ENCODE measurements at places on chromosomes 2 and 18. TPM values are rescaled to one million over a fixed set of nuclear protein-coding genes. Genes with fewer than 3 reads are reported as not detected.

- DNase-seq = no peak
These were observed 18.1 kb upstream of the MGAT4A start for GRCh38 chr2:98749066-98749450.

- DNase-seq = no peak
These were observed 61.6 kb upstream of the HS6ST1 start for GRCh38 chr2:128380061-128380889.

- no peak for DNase-seq
These were observed 111.2 kb downstream of the PLB1 start for GRCh38 chr2:28606986-28607441.

DNA sequence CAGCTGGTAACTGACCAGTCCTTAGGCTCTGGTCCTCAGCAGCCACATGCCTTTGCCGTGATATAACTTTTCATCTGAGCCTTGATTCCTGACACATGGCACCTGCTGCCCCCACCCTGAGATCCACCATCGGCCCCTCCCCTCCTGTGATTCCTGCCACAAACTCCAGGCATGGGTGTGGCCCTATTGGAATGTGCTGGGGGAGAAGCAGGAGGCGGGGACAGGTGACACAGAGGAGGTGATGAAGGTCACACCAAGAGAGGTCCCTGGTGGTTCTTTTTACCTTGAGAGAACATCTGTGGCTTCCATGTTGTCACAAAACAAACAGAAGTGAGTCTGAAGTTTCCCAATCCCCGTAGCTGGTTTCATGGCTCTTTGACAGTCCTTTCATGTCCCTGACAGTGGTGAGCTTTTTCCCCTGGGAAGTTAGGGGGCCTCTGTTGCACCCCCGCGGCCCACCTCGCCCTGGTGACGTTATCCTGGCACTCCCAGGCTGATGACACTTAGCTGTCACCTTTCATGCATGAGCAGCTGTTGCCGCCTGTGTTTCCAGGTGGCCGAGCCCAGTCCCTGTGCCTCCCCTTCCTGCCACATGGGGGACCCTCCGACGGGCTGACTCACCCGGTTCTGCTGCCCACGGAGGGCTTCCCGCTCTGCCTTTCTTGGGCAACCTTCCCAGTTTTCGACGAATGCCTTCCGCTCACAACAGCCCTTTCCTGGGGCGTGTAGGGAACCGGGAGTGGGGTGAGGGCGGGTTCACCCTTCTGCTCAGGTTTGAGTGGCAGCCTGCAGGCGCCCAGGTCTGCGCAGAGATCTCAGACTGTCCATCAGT is 66.3 kb upstream of the GLI2 start:
- no peak for DNase-seq

DNA sequence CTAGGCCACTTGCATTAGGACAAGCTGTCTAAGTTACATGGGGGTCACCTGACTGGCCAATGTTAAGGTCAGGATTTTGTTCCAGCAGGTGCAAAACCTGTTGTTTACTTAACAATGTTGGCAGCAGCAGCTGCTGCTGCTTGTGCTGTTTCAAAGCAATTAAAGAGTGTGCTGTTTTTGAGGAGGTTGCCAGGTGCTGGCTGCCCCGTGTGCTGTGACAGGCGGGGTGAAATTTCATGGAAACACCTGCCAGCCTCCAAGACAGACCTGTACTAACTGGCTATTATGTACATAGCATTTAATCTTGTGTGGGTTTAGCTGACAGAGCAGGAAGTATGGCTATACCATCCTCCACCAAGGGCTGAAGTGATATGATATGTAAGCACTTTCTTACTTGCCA is 224.9 kb downstream of the ASXL3 start:
- no peak for DNase-seq

- DNase-seq = no peak
These were observed 207.1 kb downstream of the KCNS3 start for GRCh38 chr2:18085593-18085992.

- DNase-seq = no peak
These were observed 206.4 kb upstream of the ID2 start for GRCh38 chr2:8475349-8476031.

- no peak for DNase-seq
These were observed 12.9 kb downstream of the CCDC148 start for GRCh38 chr2:158443606-158444005.

GRCh38 chr2:151049746-151050145 is 211.9 kb downstream of the RBM43 start:
- DNase-seq = no peak

GRCh38 chr18:2536493-2536892 is 34.8 kb downstream of the METTL4 start:
- no peak for DNase-seq

GRCh38 chr2:60505880-60506260 is 47.6 kb downstream of the BCL11A start:
- DNase-seq = no peak

DNA sequence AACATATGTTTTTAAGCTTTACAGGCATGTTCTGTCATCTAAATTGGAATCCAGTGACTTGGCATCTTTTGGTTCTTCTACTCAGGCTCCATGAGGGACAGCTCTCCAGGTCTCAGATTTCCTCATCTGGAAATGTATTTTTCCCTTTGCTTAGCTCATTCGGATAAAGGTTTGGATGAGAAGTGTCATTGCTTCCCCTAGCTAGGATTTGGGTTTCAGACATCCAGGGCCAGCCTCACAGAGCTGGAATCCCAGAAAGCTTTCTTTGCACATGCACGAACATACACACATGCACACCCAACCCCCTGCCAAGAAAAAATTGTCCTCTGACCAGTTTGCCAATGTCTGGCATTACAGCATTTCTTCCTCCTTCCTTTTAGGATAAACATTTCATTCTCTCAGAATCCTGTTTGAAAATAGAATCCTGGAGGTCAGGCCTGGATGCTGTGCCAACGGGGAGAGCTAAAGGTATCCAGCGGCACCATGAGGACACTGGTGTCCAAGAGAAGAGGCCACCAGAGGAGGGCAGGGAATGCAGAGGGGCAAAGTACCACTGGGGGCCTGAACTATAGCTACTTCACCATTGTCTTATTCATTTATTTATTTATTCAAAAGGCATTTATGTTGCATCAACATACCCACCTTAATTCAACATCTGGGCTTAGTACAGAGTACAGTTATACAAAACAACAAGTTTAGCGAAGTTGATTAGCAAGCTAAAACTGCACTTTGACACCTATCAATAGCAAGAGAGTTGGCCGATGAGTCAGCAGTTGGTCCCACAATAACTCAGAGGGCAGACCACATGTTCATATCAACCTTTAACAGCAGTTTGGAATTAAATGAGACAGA is 97.9 kb upstream of the ATL2 start:
- DNase-seq = no peak

DNA sequence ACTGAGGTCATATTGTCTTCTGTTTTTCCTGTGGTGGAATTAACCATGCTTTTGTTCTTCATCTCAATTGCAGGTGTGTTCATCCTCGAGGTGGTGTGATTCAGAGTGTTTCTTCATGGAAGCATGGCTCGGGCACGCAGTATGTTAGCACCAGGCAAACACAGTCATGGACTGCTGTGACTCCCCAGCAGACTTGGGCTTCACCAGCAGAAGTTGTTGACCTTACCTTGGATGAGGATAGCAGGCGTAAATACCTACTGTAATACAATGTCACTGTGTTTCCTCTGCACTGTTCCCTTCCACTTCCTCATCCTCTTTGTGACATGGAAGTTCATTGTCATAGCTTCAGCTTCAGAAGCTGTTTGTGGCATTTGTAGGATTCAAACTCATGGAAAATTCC is 158.7 kb downstream of the HAUS1 start:
- no peak for DNase-seq

GRCh38 chr2:31269087-31269486 is 35.1 kb downstream of the EHD3 start:
- DNase-seq = no peak

DNA sequence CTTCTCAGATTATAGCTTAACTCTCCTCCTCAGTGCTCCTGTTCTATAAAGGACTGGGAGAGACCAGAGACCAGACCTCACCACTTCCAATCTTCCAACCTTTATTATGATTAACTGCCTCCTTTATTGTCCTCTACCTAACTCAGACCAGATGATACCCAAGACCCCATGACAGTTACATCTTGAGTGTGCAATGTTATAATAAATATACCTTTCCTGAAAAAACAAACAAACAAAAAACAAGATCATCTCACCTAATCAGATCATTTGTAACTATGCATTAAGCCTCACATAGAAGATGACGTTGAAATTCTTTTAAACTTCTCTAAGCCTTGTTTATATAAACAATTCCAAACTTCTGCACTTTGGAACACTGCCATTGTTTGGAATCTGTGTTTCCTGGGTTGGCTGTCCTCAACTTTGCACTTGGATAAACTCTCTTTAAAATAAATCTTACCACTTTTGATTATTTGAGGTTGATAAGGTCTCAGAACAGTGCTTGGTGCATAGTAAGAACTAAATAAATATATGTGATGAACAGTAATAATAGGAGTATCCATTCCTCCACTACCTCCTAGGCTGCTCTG is 342.7 kb downstream of the TDRD15 start:
- no peak for DNase-seq

DNA sequence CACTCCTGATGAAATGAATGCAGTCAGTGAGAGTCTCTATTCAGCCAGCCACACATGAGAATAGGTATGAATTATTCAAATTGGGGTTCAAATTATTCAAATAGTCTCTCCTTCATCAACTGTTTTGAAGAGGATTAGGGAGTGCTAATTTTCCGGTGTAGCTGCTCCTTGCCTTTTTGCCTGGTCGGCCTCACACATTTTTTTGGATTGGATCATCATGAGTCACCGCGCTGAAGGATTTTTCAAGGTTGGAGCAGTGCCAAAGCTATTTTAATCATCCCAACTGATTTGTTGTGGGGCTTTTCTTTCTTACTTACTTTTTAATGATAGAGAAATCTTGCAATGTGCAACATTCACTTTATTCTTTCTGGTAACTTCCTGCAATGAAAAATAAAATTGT is 2.4 kb upstream of the DTNA start:
- no peak for DNase-seq

DNA sequence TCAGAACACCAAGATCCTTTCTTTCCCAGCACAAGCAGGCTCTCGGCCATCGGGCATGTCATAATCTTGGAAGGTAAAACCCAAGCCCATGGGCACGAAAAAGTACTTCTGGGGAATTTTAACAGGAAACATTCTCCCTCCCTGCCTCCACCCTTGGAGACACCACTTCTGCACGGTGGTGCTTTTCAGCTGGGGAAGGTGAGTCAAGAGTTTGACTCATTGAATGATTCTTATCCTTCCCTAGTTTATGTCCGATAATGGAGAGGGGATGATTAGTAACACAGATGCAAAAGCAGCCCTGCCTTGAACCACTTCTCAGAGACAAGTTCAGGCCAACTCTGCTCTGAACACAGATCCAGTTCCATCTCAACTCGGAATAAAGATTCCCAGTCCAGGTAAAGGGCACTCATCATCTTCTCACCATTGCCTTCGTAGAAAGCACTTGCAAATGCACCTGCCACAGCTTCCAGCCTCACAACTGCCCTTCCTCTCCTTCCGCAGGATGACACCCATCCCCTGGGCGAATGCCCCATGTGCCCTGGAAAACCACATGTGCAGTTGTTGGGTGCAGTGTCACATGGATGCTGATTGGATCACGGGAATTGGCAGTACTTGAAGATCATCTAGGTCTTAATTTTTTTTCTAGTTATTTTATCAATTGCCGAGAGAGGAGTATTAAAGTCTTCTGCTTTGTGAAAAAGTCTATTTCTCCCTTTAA is 136.2 kb downstream of the PXDN start:
- no peak for DNase-seq

GRCh38 chr2:174399171-174399570 is 3.6 kb downstream of the SCRN3 start:
- no peak for DNase-seq

DNA sequence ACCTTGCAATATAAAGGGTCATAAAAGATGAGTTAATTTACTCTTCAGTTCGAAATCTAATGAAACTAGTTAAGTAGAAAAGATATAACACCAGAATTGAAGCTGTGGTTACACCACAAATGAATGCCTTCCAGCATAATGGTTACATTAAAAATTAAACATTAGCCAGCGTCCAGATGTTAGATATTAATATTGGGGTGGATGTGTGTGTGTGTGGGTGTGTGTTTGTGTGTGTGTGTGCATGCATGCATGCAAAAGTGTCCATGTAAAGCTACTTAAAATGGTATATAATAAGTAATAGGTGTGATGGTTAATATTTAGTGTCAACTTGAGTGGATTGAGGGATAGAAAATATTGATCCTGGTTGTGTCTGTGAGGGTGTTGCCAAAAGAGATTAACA is 170.4 kb upstream of the FN1 start:
- no peak for DNase-seq

GRCh38 chr18:49591775-49592174 is 29.9 kb downstream of the LIPG start:
- no peak for DNase-seq

GRCh38 chr18:25133879-25134278 is 218.1 kb downstream of the ZNF521 start:
- no peak for DNase-seq

DNA sequence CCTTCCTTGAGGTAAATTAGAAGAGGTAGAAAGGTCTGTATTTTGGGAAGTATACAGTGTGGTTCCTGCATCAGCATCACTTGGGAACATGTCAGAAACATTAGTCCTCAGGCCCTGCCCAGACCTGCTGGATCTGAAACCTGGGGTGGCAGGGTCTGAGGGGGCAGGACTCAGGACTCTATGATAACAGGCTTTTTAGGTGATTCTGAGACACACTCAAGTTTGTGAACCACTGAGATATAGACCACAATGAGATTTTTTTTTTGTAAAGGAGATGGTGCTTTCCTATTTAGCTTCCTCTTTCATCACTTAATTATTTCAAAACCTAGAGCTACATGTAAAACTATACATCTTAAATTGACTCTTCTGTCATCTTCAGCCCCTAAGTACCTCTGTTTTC is 262.7 kb upstream of the SPOPL start:
- DNase-seq = no peak

GRCh38 chr2:238914648-238915015 is 66.7 kb downstream of the TWIST2 start:
- no peak for DNase-seq

GRCh38 chr2:45681675-45682074 is 30.2 kb downstream of the PRKCE start:
- DNase-seq = no peak

The LONRF2 gene
- 0.42 TPM for total RNA-seq

The SERPINB11 gene
- 2.1 TPM for total RNA-seq

The RNU2-63P gene
- total RNA-seq = not detected

The NEDD4L gene
- 22.9 TPM for total RNA-seq

The CFC1 gene
- not detected for total RNA-seq

The TMEM37 gene
- total RNA-seq = 11.4 TPM

The ITM2C gene
- 5.3 TPM for total RNA-seq

The IGFBP2 gene
- 113 TPM for total RNA-seq

The CCDC141 gene
- 3.1 TPM for total RNA-seq

The C2orf80 gene
- total RNA-seq = not detected

The ANKRD36C gene
- total RNA-seq = 29.4 TPM

The MOCOS gene
- 8.6 TPM for total RNA-seq

The KIF5C gene
- total RNA-seq = 2.3 TPM

The MC2R gene
- not detected for total RNA-seq

The ZSWIM2 gene
- not detected for total RNA-seq

The CRYGC gene
- total RNA-seq = not detected

All from esophagus squamous epithelium (tissue), 5 donors.